ENCODE measurements at places on chromosomes 4 and X. TPM values are rescaled to one million over a fixed set of nuclear protein-coding genes. Genes with fewer than 3 reads are reported as not detected.

The ABLIM2 gene
- 20.2 TPM for total RNA-seq

The NCAPG gene
- total RNA-seq: 1.8 TPM

GRCh38 chrX:29348288-29348687, 761.0 kb downstream of the IL1RAPL1 start:
- DNase-seq: no peak
- H3K36me3 ChIP-seq: no peaks in the 10 kb centered on the region
- H3K27me3 ChIP-seq: no peaks in the 10 kb centered on the region
- H3K27ac ChIP-seq: no peak overlapping the region
- H3K4me1 ChIP-seq: no peaks in the 10 kb centered on the region

DNA sequence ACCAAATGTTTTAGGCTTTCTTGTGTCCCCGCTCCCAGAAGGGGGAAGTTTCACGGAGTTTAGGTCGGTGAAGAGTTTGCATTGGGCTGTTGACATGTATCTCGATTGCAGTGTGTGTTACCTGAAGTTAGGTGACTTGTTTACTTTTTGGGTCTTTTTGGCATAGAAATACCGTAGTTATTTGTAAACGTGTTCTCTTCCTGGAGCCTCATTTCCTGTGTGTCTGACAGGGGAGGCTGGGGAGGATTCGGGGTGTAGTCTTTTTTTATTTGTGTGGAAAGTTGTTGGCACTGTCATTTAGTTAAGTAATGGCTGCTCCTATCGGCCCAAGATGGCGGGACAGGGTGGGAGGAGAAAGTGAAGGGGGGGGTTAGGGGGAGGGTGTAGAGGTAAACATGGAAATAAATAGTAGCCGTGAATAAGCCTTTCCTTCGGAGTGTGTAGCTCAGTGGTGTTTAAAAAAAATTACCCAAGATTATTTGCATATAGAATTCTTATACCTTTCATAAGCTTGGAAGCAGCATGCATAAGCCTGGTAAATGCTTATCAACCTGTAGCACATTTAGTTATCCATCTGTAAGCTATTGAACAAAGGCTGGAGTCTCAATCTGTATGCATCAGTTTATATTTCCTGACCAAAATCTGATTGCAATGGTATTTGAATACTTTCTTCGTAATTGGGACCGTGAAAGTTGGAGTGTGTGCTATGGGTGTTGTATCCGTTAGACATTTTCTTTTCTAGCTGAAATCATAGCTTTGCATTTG, 1.6 kb downstream of the KDM6A start:
- DNase-seq: no peak
- H3K27me3 ChIP-seq: no peaks in the 10 kb centered on the region
- no peaks in the 10 kb centered on the region for H3K36me3 ChIP-seq
- H3K27ac ChIP-seq: peak overlapping the region; percentile 66
- peak overlapping the region; percentile 97 for H3K4me3 ChIP-seq

- H3K27me3 ChIP-seq: no peaks in the 10 kb centered on the region
- no peaks in the 10 kb centered on the region for H3K36me3 ChIP-seq
- no peak overlapping the region for H3K27ac ChIP-seq
- H3K4me3 ChIP-seq: no peak overlapping the region
- no peaks in the 10 kb centered on the region for H3K4me1 ChIP-seq
Measured at GRCh38 chr4:159776961-159777360, 674.1 kb downstream of the RAPGEF2 start.

- H3K4me1 ChIP-seq: no peaks in the 10 kb centered on the region
- no peak overlapping the region for H3K27ac ChIP-seq
- H3K27me3 ChIP-seq: no peaks in the 10 kb centered on the region
- no peak for DNase-seq
- H3K4me3 ChIP-seq: no peak overlapping the region
- H3K36me3 ChIP-seq: no peaks in the 10 kb centered on the region
Measured at GRCh38 chr4:25367004-25367621, 9.9 kb upstream of the ANAPC4 start.

GRCh38 chrX:150377005-150377404, 13.9 kb downstream of the MAMLD1 start:
- no peak overlapping the region for H3K4me3 ChIP-seq
- no peak overlapping the region for H3K27ac ChIP-seq
- no peaks in the 10 kb centered on the region for H3K4me1 ChIP-seq
- no peak for DNase-seq
- no peaks in the 10 kb centered on the region for H3K36me3 ChIP-seq
- no peaks in the 10 kb centered on the region for H3K27me3 ChIP-seq
